ENCODE measurements at places on chromosomes 6 and 20.

DNA sequence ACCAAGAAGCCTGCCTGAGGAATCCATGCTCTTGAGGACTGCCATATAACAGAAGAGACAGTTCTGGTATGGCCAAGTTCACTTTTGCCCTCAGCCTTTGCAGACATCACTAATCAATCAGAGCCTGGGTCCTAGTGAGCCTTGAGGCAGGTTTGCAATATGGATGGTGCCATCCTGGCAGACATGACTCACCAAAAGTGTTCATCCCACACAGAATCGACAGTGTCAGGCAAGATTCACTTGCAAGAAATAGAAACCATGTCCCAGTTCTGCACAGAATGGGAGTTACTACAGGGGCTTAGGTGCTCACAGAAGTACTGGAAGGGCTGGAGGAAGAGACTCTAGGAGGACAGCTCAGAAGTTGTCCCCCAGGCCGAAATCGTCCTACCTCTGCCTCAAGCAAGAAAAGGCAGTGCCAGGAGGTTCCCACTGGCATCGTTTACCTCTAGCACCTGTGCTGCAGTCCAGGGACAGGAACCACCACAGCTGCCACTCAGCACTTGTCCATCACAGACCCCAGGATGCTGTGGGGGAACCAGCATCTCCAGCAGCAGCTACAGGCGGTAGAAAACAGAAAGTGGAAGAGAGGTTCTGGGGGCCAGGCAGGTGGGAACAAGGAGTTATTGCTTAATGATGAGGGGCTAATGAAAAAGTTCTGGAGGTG is 42.6 kb upstream of the PHACTR3 start:
- no peak for DNase-seq

DNA sequence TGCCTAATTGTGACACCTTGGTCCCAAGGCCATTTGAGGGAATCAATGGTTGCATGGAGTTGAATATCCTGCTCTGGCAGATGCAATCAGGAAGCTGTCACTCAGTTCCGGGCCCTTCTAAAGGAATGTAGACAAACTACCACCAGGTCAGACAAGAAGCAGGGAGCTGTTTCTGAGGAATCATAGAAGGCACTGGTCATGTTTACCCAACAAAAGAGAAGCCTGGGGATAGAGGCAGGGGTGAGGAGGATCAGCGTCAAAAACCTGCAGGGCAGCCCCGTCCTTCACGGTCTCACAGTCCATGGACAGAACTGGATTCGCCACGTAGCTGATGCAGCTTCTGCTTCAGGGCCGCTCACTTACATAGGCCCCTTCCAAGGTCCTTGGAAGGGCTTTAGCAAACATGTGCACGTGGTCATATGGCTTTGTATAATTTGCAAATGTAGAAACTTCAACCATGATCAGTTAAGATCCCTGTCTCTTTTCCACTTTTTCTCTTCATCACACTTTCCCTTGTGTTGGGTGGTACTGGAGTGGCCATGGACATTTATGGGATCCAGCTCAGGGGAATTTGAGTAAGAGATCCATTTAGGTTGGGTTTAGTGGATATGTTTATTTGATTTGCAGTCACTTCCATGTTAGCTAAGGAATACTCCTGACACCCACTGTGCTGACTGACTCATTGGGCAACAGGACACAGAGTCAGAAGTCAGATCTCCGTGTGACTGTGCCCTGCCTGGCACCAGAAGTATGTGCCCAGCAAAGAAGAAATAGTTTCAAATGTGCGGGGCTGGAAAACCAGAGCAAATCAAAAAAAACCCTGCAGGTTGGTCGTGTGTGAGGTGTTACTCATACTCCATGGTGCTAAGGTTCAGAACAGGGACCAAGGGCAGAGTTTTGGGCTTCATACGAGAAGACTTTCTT is 60.0 kb upstream of the ZFAND3 start:
- no peak for DNase-seq

DNA sequence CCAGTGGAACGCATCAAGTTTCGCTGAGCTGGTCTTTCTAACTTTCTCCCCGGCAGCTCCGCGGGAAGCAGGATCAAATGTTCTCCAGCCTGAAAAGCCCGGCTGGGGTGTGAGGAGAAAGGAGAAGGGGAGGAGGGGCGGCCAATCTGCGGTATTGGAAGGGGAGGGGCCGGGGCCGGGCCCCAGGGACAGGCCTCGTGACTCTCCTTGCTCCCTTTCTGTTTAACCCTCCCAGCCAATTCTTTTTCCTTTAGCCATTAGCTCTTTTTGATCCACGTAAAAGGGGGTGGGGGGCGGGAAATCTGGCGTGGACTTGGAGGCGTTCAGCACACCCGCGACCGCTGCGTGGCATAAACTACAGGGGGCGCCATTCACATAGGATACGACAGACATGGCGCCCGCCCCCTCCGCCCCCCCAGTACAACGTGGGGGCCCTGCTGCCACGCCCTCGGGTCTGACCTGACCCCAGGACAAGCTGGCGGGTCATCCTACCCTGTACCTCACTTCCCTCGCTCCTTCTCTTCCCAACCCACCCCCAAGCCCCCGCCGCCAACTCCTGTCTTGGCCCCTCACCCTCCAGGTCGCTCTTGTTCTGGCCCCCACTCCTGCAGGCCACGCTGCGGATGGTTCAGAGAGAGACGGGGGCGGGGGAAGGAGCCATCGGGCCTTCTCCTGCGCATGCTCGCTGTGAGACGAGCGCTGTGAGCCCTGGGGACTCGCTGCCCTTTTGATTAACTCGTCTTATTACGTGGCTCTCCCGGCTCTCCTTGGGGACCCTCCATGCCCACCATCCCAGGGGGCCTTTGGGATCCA is 7.8 kb upstream of the MDGA1 start:
- peak; percentile 82 for DNase-seq

- DNase-seq = no peak
Observed at GRCh38 chr20:45368221-45368980, 5.4 kb downstream of the SYS1 start.

DNA sequence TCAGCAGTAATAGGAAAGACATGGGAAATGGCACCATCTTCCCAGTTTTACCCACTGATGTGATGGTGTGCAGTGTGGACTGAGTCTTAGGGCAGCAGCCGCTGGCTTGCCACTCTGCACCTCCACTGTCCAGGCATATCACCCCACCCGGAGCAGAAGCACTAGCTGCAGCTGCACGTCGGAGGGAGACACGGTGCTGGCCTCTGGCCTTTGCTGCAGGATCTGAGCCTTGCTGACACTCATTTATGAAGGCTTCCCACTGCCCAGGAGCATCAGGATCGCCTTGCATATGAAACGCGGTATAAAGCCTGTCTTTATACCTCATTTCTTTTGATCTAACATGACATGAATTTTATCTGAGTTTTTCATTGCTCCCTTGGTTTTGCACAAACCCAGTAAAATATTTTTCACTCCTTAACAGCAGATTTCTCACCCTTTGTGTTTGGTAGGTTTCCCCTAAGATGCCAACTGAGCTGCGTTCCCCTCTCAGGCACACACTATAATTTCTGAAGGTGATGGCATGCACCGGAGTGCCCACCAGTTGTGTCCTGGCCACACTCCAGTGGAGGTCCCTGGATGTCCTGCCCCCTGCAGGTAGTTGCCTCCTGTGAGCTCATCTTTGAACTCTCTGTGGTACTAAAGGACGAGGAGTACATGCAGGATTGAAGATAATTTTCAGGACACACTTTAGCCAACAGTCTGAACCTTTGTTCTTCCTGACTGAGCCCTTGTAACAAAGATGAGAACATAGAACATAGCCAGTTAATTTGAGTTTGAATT is 9.0 kb upstream of the EXOC2 start:
- no peak for DNase-seq

- no peak for DNase-seq
Observed at GRCh38 chr6:168333039-168333438, 13.5 kb upstream of the DACT2 start.

GRCh38 chr6:138426500-138427123 is 22.6 kb downstream of the HEBP2 start:
- no peak for DNase-seq

- no peak for DNase-seq
Observed at GRCh38 chr6:29892696-29893095, 49.6 kb upstream of the HLA-A start.

DNA sequence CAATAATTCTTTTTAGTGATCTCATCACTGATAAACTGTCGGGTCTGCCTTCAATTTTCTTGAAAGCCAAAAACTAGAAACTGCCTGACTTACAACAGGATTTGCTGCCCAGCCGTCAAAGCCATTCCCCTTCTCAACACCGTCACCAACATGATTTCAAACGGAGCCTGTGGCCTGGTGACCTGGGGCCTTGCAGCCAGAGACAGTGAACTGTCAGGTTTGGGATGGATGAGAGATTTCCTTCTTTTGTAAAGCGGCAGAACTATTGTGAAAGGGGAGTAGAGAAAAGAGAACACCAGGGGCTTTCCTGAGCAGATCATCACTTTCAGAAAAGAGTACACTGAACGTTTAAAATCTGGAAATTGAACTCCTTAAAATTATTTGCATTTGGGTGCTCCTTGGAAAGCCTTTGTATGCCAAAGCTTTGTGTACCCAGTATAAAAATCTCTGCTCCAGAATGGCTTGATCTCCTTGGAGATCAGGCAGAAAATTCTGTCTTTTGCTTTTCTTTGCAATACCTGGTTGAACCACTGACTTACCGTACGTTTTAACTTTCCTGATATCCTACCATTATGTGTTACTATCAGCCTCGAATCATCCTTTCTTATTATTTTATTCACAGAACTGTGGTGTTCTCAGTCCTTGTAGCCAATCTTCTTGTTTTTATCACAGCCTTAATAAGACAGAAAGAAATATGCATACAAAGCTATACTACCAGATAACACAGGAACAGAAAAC is 125.2 kb downstream of the PACRG start:
- DNase-seq = no peak

DNA sequence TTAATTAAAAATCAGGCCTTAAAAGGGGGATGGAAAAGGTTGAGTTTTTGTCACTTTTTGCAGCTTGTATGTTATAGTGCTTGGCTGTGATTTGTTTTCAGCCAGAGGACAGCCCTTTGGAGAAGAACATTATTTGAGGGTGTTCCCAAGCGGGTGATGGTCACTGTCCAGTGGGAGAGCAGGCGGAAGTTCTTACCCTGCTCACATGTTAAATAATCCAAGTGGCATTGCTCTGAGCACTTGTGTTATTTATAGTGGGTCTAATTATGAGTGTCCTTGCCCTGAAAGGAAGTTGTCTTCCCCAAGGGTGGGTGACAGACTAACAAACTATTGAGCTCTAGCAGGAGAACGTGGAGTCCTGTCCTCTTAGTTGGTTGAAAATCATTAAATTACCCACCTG is 49.5 kb downstream of the DOK5 start:
- DNase-seq = no peak

GRCh38 chr6:15487262-15487661 is 175.6 kb downstream of the DTNBP1 start:
- no peak for DNase-seq

- no peak for DNase-seq
Observed at GRCh38 chr6:147741389-147741788, 232.9 kb downstream of the SAMD5 start.

DNA sequence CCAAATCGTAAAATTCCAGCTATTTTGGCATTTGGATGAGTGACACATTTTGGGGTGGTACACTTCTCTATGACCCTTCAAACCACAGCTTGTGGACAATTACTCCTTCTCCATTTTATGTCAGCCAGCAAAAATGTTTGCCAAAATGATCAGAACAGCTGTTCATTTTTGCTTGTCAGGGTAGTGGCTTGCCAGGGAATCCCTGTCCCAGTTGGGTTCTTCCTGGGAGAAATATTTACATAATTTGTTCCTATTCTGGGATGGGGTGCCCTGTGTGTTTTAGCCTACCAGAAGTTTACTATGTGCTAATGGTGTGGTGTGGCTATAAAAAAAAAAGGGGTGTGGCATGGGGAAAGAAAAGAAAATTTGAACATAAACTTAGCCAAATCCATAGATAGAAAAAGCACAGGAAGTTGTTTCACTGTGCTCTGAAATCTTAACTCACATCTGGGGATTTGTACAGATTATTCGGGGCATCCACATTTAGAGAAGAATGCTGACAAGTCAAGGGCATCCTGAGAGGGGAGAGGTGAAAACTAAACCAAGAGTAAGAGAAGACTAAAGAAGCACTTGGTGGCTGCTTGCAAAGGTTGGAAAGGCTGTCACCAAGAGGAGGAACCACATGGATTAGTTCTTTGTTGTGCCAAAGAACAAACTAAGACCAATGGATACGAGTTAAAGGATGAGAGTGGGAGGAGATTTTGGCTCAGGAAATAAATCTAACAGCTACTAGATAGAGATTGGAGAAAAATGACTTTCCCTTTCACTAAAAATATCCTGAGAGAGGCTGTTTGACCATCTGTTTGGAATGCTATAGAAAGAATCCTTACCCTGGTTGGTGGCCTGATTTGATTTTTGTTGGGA is 55.2 kb upstream of the RBM24 start:
- DNase-seq = no peak
